Transverse colon (tissue), 4 donors: ENCODE measurements at places on chromosomes 6 and 20. TPM values are rescaled to one million over a fixed set of nuclear protein-coding genes. Genes with fewer than 3 reads are reported as not detected.

DNA sequence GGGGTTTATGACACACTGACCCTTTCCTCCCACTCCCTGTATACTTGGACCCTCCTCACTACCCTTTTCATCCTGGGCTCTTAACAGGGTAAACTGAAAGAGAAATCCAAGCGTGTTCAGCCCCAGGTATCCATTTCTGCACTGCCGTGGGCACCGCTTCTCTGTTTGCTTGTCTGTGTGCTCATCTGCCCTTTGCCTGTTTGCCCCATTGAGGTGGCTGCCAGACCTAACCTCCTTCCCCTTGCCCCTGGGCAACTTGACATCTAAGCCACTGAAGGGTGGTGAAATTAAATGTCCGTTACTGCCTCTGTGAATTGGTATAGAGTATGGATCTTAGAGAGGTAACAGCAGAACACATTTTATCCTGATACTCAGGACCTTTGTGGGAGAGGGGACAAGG, 38.7 kb downstream of the ACSS2 start:
- no peak for DNase-seq

Gene BANF2
- not detected for total RNA-seq

DNA sequence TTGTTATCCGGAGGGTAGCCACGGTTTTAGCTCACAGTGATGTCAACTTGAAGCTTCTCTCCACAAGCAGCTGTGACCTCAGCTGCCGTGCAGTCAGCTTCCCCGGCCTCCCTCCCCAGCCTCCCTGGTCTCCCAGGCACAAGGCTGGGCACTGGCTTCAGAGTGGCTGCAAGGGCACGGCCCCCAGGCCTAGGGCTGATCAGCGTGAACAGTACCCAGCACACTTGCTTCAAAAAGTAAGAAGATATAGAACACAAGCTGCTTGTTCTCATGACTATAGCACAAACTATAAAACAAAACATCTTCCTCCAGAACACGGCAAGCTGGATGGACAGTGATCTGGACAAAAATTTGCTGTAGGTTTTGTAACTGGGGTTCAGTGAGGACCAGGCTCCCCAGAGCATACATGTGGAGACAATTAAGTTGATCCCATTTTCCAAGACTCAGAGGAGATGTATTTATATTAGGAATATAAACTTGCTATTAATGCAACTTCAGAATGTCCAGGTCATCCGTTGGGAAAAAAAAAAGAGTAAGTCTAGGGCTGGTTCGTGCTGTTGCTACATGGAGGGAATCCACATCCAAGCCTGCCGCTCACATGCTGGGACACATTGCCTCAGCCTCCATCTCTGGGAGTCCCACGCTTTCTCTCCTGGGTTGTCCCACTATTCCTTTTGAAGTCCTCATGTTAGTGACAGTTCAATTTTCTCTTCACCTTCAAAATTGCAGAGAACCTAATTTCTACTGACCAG, 199.4 kb upstream of the THBS2 start:
- DNase-seq: no peak

Gene JPH2
- 24.3 TPM for total RNA-seq

Gene HSPA12B
- total RNA-seq: 4.1 TPM

DNA sequence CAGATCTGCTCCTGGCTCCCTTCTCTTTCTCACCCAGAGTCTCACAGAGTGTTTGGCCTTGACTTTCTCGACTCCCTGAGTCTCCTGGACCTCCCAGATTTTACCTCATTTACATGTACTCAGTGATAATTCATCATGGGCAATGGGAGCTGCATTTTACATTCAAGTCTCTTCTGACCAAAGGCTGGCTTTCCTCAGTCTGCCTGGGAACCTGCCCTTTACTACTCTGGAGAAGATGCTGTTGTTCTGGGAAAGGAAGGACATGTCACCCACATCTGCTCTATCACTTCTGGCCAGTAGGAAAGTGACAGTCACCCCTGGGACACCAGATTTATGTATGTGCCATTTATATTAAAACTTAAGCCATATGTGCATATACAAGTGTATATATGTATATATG, 7.4 kb downstream of the LRRN4 start:
- DNase-seq: no peak

- peak; percentile 35 for DNase-seq
Observed at GRCh38 chr20:13788167-13788834, 3.5 kb downstream of the NDUFAF5 start.
